ENCODE measurements at places on chromosomes 16 and 17. TPM values are rescaled to one million over a fixed set of nuclear protein-coding genes. Genes with fewer than 3 reads are reported as not detected.

GCGR gene
- total RNA-seq = not detected

PRRT2 gene
- 0.94 TPM for total RNA-seq

TBC1D3K gene
- not detected for total RNA-seq

MPV17L gene
- total RNA-seq = 0.44 TPM

OTOP2 gene
- total RNA-seq = not detected

PPP1R27 gene
- not detected for total RNA-seq

ZNF469 gene
- 0.37 TPM for total RNA-seq

KRT12 gene
- not detected for total RNA-seq

FOXO3B gene
- 2.5 TPM for total RNA-seq

SLC6A2 gene
- total RNA-seq = not detected

SPAG9 gene
- total RNA-seq = 43.9 TPM

PAGR1 gene
- 58.2 TPM for total RNA-seq

PRCD gene
- 0.02 TPM for total RNA-seq

WDR81 gene
- 4.0 TPM for total RNA-seq

TP53TG3B gene
- not detected for total RNA-seq

CD300H gene
- not detected for total RNA-seq

Data from M059J (cell line).